ENCODE measurements at places on chromosomes 16 and 17.

GRCh38 chr17:35287286-35287811 lies 44.5 kb downstream of the SLFN5 start:
- no peak for DNase-seq

DNA sequence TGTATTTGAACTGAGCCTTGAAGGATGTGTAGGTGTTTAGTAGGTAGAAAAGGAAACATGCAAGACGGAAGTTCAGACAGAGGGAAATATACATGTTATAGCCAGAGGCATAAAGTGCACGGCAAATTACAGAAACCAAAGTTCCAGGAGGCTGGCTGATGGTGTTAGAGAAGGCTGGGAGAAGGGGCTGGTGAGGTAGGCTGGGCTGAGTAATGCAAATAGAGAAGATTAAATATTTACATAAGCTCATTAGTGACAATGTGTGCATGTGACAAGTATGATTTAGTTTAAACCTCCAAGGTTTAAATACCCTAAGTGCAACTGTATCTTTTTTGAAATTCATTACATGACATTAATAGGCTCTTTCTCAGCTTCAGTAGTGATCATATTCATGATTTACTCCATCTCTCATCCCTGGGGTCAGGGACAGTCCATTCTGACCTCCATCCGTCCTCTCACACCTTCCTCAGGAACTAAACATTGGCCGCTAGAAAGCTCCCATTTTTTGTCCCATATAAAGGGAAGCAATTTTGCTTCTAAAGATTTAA lies 399.8 kb upstream of the SALL1 start:
- DNase-seq = no peak

- DNase-seq = no peak
Observed at GRCh38 chr16:25013751-25014499, 1.2 kb downstream of the ARHGAP17 start.

DNA sequence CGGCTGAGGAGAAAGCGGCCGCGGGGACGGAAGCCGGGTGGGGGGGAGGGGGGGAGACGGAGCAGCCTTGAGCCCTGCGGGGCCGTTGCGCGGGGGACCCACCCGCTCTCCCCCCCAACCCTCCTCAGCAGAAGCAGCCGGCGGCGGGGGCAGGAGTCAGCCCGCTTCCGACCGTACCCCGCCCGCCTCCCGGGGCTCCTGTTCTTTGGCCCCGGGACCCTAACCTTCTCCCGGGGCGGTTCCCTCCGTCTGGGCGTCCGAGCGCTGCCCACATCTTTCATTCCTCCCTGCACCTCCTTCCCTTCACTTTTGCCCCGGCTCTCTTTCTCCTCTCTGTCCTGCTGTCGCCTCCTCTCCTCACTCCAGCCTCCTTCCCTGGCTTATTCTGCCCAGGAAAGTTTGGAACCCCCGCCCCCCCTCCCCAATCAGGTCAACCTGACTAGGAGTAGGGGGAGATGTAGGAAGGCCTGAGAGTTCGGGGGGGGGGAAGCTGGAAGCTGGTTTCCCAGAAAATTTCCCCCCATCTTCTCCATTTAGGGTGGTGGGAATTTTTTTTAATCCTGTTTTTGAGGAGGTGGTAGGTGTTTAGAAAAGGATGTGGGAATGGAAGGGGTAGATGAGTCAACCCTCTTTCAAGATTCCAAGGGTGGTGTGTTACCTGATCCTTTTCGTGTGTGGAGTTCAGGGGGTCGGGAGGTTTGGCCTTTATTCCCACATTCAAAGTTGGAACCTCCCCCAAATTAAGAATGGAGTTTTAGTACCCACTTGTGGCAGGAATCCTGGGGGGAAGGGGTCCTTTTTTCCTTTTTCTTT lies 427 bp upstream of the NLK start:
- DNase-seq = no peak

DNA sequence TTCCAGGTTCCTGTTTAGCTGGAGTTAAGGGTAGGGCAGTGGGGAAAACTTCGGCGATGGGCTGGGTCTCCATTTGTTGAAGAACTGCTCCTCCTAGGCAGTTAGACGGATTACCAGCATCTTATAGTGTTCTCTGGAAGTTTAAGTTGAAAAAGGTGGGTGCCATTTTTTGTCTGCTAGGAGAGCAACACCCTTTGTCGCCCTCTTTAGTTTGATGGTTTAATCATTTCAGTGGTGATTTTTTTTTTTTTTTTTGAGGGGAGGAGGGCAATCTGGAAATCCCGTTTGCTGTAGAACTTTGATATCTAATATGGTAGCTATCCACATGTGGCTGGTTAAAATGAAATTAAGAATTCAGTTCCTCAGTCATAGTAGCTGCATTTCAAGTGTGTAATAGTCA lies 4.1 kb downstream of the UBFD1 start:
- DNase-seq = no peak

DNA sequence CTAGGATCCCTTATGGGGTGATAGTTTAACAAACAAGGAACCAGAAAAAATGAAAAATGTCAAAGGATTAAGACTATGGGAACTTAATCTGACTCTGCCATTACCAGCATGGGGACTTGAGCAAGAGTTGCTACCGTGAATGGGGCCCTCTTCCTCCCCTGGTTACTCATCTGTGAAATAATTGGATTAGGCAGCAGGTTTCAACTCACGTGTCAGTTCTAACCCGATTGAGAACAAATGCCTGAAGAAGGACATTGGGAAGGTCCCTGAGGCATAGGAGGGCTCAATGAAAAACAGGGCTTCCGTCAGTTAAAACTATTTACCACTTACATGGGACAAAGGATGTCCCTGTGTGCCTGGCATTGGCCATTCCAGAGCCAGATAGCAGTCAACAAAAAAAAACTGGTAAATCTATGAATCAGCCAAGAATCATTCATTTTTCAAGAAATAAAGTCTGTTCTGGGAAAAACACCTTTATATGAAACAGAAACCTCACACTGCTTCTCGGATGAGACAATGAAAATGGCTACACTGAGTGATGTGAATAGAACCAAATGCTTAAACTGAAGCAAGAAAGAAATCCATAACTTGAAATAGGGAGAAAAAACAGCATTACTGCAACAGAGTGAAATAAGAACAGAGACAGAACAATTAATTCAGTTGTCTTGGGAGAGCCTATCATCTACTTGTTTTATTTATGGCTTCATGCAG lies 104.3 kb downstream of the ADAMTS18 start:
- no peak for DNase-seq

- DNase-seq = no peak
Observed at GRCh38 chr17:66837885-66838665, 3.2 kb downstream of the CACNG5 start.

DNA sequence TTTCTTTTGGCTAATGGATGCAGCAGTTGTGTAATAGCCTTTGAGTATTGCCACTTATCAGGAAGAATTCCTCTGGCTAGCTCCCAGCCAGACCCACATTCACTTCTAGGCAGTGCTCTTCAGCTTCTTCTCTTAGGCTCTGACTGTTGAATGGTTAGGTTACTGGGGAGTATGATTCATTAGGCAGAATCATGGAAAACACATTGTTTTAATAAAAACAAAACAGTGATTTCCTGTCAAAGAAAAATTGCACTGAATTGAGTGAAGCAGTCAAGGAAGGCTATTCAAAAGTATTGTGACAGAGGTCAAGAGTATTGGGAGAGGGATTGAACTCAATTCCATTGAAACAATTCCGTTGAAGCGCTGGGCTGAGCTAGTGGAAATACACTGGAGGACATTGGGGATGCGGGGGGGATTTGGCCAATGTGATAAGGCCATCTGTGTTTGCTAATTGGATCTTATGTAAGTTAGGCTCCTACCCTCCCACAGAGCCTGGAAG lies 68.0 kb downstream of the CNTNAP4 start:
- no peak for DNase-seq

DNA sequence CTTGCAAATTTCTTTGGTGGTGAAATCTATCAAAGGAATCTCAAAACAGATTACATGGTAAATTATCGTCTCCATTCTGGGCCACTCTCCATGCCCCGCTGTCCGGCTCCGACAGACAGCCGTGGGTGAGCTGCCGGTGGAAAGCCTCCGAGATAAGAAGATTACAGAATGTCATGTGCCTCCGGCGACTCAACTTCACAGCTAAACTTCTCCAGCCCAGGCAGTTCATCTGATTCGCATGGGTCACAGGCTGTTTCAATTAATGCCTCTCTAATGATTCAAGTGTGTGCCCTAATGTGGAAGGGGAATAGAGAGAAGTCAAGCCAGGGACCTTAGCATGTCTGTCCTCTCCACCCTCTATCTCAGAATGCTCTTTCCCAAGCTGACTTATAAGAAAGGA lies 520.8 kb upstream of the ZFHX3 start:
- no peak for DNase-seq

- no peak for DNase-seq
Observed at GRCh38 chr17:27701963-27702362, 71.0 kb downstream of the LGALS9 start.

- DNase-seq = peak; percentile 90
Observed at GRCh38 chr17:38554430-38555350, 51.1 kb downstream of the SRCIN1 start.
